ENCODE measurements at places on chromosomes 16 and 17. TPM values are rescaled to one million over a fixed set of nuclear protein-coding genes. Genes with fewer than 3 reads are reported as not detected.

GRCh38 chr16:56728027-56728426 is 1.9 kb upstream of the NUP93 start:
- DNase-seq: no peak

Gene SALL1
- not detected for polyA plus RNA-seq

DNA sequence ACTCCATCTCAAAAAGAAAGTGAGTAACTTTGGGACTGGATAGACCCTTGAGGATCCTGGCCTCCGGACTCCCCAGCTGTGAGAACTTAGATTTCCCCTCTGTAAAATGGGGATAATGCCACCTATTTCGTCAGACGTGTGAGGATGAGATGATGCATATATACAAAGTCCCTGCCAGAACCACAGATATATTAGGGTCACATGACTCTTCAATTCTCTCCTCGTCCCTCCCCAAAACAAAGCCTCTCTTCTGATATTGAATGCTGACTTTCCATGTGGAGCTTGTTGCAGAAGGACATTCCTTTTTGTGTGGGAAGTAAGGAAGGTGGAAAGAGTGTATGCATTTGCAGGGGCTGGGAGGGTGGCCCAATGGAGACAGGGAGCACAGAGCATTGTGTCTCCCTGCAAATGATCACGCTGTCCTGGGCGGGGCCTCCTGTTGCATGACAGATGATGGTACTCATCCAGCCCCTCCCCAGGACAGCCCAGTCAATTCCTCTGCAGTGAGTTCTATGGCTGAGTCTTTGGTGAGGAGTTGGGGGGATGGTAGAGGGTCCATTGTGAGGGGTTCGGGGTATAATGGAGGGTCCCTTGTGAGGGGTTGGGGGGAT is 35.1 kb upstream of the MGAT5B start:
- no peak for DNase-seq

DNA sequence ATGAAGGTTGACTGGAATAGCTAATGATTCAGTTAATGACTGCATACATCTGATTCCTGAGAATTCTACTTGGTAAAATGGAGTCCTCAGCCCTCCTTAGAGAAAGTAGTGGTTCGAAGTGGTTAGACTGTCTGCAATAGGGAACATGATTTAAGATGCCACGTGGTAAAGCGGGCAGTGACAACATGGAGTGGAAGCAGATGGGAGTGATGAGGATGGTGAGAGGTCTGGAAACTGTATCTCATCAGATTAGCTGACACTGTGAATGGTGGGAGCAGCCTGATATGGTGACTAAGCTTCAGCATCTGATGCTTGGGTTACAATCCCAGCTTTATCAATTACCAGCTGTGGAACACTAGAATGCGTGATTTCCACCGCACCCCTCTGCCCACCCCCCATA is 8.4 kb downstream of the CDH11 start:
- no peak for DNase-seq

DNA sequence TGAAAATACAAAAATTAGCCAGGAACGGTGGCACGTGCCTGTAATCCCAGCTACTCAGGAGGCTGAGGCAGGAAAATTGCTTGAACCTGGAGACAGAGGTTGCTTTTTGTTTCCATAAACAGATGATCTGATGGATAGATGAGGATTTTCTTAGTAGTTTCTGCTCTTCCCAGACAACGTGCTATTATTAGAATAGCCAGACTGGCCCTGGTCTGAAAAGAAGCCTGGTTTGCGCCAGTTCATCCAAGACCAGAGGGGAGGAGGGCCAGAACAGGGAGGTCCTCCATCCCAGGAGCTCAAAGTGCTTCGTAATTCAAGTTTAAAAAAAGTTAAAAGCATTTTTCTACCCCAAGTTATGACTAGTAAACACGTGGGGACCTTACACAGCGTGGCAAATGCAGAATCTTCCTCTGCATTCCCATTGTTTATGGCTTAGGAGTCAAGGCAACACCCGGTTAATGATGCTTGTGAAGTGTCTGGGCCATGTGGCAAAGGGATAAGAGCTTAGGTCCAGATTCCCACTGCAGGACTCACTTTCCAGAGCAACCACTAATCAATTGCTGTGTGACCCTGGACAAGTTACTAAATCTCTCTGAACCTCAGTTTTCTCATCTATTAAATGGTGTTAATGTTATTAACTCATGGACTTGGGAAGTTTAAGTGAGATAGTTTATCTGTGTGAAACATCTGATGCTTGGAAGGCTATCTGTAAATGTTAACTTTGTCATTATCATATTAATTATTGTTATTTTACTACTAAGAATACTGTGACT is 205.4 kb downstream of the CCDC182 start:
- peak; percentile 47 for DNase-seq

GRCh38 chr17:44269535-44270240 is 1.8 kb upstream of the SLC4A1 start:
- no peak for DNase-seq

All from adrenal gland (tissue), 19 donors.